ENCODE measurements at places on chromosomes 3 and 15.
A peak's percentile ranks its signal among the peaks of the same experiment; 100 is the strongest.

- no peak for DNase-seq
Observed at GRCh38 chr15:48796521-48796920, 14.3 kb downstream of the CEP152 start.

DNA sequence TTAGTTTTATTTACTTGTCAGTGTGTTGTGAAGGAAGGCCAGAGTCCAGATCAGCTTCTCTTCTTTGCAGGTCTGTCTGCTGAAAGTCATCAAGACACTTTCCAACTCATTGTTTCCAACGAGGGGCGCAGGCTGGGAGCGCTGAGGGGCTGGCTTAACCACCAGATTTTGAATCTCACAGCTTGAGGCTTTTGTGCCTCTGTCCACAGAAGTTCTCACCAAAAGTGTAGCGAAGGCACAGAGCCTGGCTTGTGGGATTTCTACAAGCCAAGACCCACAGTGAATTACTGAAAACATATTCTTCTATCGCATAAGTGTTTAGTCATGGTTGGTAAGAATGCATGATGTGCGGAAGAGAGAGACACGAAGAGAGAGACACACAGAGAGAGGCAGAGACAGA lies 35.2 kb downstream of the BHLHE40 start:
- DNase-seq, result peak; percentile 54

DNA sequence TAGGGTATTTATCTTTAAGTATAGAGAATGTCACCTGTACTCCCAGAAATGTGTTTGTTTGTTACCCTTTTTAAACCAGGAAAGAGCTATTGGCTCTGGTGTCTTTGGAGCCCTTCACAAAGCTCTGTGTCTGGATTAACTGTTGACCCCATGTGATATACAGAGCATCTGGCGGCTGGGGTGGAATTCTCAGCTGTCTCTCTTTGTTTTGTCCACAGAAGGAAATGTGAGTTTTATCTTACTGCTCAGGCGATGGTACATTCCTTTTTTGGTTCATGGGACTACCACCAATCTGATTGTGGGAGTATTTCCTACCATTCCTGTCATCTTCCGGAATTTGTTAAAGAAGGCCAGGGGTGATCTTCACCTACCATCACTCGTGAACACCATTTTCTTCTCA lies 120.3 kb downstream of the AKAP13 start:
- no peak for DNase-seq

- no peak for DNase-seq
Observed at GRCh38 chr3:38543586-38543985, 47.4 kb downstream of the EXOG start.

- peak; percentile 28 for DNase-seq
Observed at GRCh38 chr15:52262364-52262763, 33.2 kb downstream of the MYO5C start.

GRCh38 chr15:47184908-47185801 lies 532.1 kb upstream of the SEMA6D start:
- DNase-seq, result no peak

GRCh38 chr3:155978324-155978723 lies 107.9 kb downstream of the GMPS start:
- DNase-seq, result no peak

DNA sequence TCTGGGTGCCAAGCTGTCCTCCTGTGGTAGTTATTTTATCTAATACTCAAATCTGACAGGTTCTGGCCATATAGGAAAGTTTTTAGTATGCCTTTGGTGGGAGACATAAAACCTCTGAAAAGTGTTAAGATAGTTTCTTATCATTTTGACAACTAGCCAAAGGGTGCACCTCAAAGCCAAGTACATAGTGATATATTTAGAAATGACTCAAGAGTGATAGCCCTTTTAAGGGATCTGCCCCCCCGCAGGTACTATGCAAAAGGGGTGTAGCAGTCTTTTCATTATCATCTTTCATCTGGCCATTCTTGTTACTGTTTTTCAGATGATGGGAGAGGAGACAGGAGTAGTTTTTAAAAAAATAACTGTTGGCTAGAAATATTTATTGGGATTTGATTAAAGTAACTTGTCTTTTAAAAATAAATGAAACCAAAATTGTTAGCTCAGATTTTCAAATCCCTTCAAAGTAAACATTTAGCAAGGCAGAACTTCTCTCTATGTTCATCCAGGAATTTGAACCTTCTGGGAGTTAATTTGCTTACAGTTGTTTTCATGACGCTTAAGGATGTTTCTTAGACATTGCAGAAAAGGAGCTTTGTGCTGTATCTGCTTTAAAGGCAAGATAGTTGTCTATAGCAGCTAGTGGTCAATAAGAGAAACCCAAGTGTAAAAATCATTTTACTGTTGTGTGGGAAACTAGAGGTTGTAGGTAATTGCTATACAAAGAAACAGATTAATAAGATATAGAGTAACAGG lies 5.1 kb downstream of the PHLDB2 start:
- no peak for DNase-seq

- DNase-seq, result peak; percentile 40
Observed at GRCh38 chr15:37616215-37616614, 318.2 kb upstream of the TMCO5A start.

DNA sequence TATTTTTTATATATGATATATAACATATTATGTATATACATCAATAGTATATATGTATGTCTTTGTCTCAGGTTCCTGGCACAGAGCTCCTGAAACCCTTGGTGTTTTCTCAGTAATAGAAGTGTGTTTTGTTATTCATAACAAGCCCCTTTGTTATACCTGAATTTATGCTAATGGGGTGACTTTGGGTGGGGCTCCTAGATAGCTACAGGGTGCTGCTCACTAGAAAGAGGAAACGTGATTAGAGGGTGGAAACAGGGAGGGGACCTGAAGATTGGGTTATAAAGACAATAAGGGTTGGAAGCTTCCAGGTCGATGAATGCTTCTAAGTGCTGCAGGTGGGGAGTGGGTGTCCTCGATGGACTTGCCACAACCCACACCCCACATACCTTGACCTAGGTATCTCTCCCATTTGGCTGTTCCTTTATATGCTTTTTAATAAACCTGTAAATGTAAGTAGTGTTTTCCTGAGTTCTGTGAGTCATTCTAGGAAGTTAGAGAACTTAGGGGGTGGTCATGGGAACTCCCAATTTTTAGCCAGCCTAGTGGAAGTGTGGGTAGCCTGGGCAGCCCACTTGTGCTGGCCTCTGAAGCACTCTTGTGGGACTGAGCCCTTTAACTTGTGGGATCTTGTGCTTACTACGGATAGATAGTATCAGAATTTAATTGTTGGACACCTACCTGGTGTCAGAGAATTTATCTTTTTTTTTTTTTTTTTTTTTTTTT lies 36.9 kb upstream of the C15orf39 start:
- DNase-seq, result no peak

- DNase-seq, result peak; percentile 61
Observed at GRCh38 chr3:177284383-177284881, 87.2 kb upstream of the TBL1XR1 start.
